Glutamatergic neuron (in vitro differentiated cells): ENCODE measurements at places on chromosomes 4 and X.

GRCh38 chr4:183139058-183139750 is 40.1 kb downstream of the WWC2 start:
- no peak for DNase-seq

DNA sequence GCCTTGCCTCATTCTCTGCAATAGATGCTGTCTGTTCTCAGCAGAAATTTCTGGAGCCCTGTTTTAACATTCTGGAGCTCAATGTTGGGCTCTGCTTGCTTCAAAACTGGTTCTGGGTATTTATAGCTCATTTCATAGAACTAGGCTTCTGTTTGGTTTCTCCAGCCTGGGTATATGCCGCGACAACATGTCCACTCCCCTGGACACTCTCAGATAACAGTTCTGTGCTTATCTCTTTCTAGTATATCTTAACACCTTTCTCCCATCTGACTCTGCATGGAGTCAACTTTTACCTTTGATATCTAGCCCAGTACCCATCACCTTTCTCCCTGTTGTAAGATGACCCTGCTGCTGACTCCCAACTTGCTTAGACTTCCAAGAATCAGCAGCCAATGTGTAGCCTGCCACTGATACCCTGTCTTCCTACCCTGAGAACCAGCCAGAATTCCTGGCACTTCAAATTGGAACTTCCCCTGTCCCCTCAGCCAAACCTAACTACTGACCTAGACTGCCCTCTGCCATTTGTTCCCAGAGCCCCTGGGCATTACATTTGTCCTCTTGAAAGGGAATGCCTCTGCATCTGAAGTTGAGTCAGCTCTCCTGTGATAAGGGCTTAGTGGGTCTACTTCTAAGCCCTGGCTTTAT is 20.6 kb downstream of the PAGE1 start:
- DNase-seq: no peak

GRCh38 chrX:20369468-20369867 is 102.8 kb upstream of the RPS6KA3 start:
- no peak for DNase-seq

DNA sequence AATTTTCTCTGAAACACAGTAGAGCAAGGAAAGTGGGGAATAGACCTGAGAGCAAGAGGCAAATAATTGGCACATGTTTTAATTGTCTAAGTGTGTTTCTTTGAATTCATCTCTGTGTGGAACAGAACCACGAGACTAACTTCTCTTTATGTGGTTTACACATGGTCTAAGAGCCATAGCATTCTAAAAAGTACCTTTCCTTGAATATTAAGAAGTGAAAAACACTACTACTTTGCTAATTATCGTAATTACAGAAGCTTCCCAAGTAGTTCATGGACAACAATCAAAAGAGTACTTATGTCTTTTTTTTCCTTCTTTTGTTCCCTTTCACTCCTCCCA is 2.9 kb upstream of the CYBB start:
- no peak for DNase-seq

GRCh38 chrX:29652484-29652883 is 562.9 kb upstream of the MAGEB2 start:
- DNase-seq: no peak
